ENCODE measurements at places on chromosomes 7 and 10.
A peak's percentile ranks its signal among the peaks of the same experiment; 100 is the strongest.

- DNase-seq: no peak
Observed at GRCh38 chr10:89815049-89815853, 113.9 kb downstream of the KIF20B start.

- DNase-seq: no peak
Observed at GRCh38 chr7:1708596-1709251, 38.6 kb downstream of the ELFN1 start.

DNA sequence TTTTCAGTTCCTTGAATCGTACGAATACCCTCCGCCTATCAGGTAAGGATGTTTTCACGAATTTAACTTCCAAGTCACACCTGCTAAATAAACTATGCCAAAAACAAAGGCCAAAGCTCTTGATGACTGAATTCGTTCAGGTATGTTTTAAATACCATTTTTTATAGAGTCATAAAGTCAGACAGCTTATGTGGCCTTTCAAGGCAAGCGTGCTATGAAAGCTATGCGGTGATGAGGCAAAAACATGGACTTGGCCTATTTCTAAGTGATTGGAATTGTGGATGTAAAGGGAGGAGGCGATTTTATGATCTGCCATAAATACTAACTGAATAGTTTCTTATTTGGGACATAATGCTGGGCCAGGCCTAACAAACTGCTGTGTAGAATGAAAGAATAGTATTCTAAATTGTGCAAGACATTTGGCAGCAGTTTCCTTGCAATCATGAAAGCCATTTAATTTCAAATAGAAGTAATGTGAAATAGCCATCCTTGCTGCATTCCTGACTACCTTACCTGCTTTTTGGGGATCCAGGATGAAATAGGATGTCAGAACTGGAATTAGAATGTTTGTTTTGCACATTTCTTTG is 14.0 kb downstream of the SLC39A12 start:
- no peak for DNase-seq

DNA sequence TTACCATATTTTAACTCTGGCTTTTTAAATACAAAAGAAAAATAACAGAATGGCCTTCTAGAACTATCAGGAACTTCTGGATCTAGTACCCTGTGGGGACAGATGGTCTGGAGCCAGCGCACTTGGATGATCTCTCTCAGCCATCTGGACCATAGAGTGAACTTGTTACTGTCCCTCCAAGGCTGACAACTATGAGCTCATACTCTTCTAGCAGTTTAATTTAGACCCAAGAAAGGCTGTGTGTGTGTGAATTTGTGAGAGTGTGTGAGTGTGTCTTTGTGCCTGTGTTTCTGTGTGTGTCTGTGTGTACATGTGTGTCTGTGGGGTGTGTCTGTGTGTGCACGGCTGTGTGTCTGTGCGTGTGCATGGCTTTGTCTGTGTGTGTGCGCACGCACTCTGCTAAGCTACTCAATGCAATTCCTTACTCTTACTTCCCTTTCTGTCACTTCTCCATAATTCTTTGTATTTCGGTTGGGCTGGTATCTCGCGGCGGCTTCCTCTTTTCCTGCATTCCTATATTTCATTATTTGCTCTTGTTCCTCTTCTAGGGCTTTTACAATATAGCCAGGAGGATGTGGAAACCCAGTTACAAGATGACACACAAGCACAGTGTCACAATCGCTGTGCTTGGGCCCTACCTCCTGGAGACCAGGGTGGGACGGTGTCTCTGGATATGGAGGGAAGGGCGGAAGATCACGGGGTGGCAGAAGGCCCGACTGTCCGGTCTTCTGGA is 51.9 kb downstream of the IKZF1 start:
- no peak for DNase-seq

- DNase-seq: no peak
Observed at GRCh38 chr7:140330128-140330527, 68.2 kb downstream of the SLC37A3 start.

GRCh38 chr7:132029369-132030085 is 473.1 kb upstream of the PODXL start:
- DNase-seq: no peak

GRCh38 chr7:130896898-130897514 is 163.0 kb upstream of the KLF14 start:
- DNase-seq: peak; percentile 80

- peak; percentile 72 for DNase-seq
Observed at GRCh38 chr10:89163265-89163995, 43.7 kb downstream of the CH25H start.

- no peak for DNase-seq
Observed at GRCh38 chr10:123934846-123935245, 43.2 kb upstream of the CPXM2 start.

- no peak for DNase-seq
Observed at GRCh38 chr10:7488418-7488829, 77.6 kb upstream of the SFMBT2 start.

GRCh38 chr10:92801978-92802872 is 46.1 kb upstream of the EXOC6 start:
- no peak for DNase-seq
